Right forelimb (tissue), 1 donor: ENCODE measurements at places on chromosomes 6 and 20.

GRCh38 chr20:37131486-37131885 lies 35.7 kb upstream of the RBL1 start:
- no peak for DNase-seq

GRCh38 chr6:157715728-157716164 lies 107.3 kb upstream of the SNX9 start:
- DNase-seq, result peak; percentile 63

DNA sequence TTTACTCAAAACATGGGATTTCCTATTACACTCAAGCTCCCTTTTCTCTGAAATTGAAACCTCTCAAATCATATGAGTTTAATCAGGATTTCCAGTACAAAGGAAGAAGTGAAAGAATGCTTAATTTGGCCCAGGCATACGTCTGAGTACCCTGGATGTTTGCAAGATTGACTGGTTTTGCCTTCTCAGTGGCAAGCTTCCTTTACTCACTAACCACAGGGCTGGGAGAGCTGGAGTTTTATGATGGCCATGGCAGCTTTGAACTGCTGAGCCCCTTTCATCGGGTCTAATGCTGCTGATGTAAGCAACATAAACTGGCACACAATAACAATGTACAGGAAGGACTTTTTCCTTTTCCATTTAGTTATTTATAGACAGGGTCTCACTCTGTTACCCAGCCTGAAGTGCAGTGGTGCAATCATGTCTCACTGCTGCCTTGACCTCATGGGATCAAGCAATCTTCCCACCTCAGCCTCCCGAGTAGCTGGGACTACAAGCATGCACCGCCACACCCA lies 194.8 kb downstream of the SLC35F1 start:
- no peak for DNase-seq

GRCh38 chr6:100464162-100464851 lies 414 bp downstream of the SIM1 start:
- no peak for DNase-seq

DNA sequence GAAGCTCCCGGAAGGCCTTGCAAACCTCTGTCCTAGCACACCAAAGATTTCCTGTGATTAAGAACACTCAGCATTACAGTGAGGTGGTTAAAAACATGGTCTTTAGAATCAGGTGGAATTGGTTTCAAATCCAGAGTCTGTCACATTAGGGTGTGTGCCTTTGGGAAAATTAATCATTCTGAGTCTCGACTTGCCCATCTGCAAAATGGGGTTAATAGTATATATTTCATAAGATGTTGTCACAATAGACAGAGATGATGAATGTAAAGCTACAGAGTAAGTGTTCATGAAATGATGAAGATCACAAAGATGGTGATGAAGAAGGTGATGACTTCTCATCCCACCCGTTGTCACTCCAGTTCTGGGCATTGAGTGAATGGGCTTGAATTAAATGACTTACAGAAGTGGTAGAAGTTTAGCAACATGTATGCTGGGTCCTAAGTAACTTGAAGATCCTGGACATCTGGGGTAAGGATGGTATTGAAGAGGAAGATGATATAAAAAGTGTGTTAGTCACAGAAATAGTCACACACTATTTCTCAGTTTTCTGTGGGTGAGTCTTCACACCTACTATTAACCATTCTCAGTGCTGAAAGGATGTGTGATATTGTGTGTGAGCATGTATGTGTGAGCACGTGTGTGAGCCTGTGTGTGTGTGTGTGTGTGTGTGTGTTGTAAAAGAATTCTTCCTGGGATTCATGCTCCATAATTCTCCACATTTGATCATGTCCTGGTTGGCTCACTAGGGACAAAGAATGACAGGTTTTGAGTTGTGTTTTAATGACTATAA lies 28.0 kb upstream of the NEDD9 start:
- DNase-seq, result no peak

DNA sequence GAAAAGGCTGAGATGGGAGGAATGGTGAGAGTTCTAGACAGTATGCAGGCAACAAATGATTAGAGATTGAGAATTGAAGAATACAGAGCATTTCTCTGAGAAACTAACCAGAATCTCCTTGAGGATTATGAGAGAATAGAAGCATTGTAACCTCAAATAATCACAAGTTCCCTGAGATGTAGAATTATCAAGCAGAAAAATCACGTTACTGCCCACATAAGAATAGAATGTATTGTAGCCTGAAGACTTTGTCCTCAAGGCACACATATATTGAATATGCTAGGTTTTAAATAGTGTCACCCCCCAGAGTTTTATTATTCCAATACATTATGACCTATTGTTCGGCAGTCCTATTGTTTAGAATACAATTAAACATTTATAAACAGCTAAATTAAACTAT lies 57.2 kb downstream of the CNKSR3 start:
- no peak for DNase-seq

- DNase-seq, result no peak
These were observed 3.2 kb upstream of the ID4 start for GRCh38 chr6:19833947-19834346.
